Activated T-helper 17 cell treated with anti-CD3 and anti-CD28 coated beads, Interleukin-2, amount 50 U/mL, for 72 hours (primary cell): ENCODE measurements at places on chromosomes 2 and 18.

DNA sequence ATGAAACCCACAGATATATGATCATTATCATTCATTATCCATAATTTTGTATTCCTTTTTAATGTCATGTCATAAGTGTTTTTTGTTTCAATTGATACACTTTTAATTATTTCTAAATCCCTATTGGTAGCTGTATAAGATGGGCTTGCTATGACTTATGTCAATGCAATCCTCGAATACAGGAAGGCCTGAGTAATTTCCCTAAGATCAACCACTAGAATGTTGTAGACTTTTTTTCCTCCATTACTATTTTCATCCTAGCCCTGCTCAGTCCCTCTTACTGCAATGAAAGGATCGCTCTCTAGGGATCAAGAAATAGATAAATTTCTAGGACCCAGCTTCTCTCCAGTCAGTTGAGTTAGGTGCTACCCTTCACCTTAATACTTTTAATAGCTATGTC, 186.3 kb downstream of the KCNE4 start:
- H3K27me3 ChIP-seq = no peaks in the 10 kb centered on the region
- no peaks in the 10 kb centered on the region for H3K4me1 ChIP-seq
- no peaks in the 10 kb centered on the region for H3K36me3 ChIP-seq
- H3K4me3 ChIP-seq = no peak overlapping the region

GRCh38 chr2:234414596-234414995, 82.3 kb downstream of the ARL4C start:
- no peaks in the 10 kb centered on the region for H3K27me3 ChIP-seq
- no peak for ATAC-seq
- H3K4me3 ChIP-seq = no peak overlapping the region

DNA sequence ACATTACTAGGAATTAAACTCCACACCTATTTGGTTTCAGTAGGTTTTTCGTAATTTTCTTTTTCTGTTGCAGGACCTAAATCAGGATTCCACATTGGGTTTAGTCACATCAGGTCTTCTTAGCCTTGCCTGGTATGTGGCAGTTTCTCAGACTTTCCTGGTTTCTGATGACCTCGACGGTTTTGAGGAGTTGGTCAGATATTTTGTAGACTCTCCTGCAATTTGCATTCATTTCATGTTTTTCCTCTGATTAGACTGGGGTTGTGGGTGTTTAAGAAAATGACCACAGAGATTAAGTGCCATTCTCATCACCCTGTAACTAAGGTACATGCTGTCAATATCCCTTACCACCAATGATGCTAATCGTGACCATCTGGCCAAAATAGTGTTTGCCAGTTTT, 97.3 kb upstream of the ST6GAL2 start:
- peaks cover 3% of the 10 kb centered on the region for H3K27me3 ChIP-seq
- H3K36me3 ChIP-seq = no peaks in the 10 kb centered on the region
- H3K4me3 ChIP-seq = no peak overlapping the region
- H3K4me1 ChIP-seq = no peaks in the 10 kb centered on the region
- ATAC-seq = no peak

- no peak overlapping the region for H3K27ac ChIP-seq
- H3K4me1 ChIP-seq = no peaks in the 10 kb centered on the region
- no peaks in the 10 kb centered on the region for H3K36me3 ChIP-seq
These were observed 60.5 kb downstream of the NCAPH start for GRCh38 chr2:96396095-96396494.

GRCh38 chr2:35580956-35581355, 774.6 kb upstream of the CRIM1 start:
- H3K4me3 ChIP-seq = no peak overlapping the region
- no peaks in the 10 kb centered on the region for H3K4me1 ChIP-seq
- no peaks in the 10 kb centered on the region for H3K27me3 ChIP-seq

GRCh38 chr2:28586867-28587266, 91.0 kb downstream of the PLB1 start:
- no peak overlapping the region for H3K27ac ChIP-seq
- H3K27me3 ChIP-seq = no peaks in the 10 kb centered on the region
- peak; percentile 20 for ATAC-seq
- no peaks in the 10 kb centered on the region for H3K36me3 ChIP-seq
- H3K4me3 ChIP-seq = peak overlapping the region; percentile 44

DNA sequence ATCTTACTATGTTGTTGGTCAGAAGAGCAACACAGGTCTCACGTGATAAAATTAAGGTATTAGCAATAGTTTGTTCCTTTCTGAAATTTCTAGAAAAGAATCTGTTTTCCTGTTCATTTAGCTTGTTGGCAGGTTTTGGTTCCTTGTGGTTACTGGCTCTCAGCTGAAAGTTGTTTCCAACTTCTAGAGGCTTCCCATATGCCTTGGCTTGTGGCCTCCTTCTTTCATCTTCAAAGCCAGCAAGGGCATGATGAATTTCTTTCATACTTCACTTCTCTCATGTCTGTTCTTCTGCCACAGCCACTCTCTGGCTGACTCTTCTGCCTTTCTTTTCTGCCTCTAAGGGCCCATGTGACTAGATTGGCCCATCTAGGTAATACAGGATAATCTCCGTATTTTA, 193.7 kb downstream of the TRIB2 start:
- H3K4me1 ChIP-seq = no peaks in the 10 kb centered on the region
- H3K4me3 ChIP-seq = no peak overlapping the region

- H3K4me1 ChIP-seq = no peaks in the 10 kb centered on the region
- no peaks in the 10 kb centered on the region for H3K36me3 ChIP-seq
- H3K4me3 ChIP-seq = no peak overlapping the region
- no peak overlapping the region for H3K27ac ChIP-seq
- no peak for ATAC-seq
- no peaks in the 10 kb centered on the region for H3K27me3 ChIP-seq
These were observed 250.0 kb downstream of the TCF4 start for GRCh38 chr18:55337908-55338521.

GRCh38 chr2:100879296-100879695, 59.4 kb downstream of the NPAS2 start:
- H3K27me3 ChIP-seq = no peaks in the 10 kb centered on the region
- peaks cover 3% of the 10 kb centered on the region for H3K4me1 ChIP-seq
- no peak overlapping the region for H3K4me3 ChIP-seq
- ATAC-seq = no peak

DNA sequence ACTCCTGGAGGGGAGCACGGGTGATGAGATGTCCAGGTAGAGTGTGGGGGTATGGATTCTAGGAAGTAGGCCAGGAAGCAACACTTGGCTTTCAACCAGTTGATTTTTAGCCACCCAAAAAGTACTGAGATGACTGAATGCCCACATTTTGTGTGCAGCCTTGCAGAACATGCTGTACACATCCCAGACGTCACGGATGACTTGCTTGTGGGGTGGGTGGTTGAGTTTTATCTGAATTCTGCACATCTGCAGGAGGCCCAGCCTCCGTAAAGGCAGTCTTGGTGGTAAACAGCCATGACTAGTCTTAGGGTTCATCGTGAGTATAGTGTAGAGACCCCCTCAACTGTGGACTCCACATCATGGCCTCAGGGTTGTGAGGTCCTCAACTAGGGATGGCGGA, 53.3 kb upstream of the CCDC195 start:
- no peak overlapping the region for H3K4me3 ChIP-seq
- peak overlapping the region; percentile 53 for H3K27ac ChIP-seq
- H3K36me3 ChIP-seq = peaks cover 100% of the 10 kb centered on the region
- no peaks in the 10 kb centered on the region for H3K27me3 ChIP-seq
- peaks cover 6% of the 10 kb centered on the region for H3K4me1 ChIP-seq

- no peaks in the 10 kb centered on the region for H3K4me1 ChIP-seq
- H3K27ac ChIP-seq = no peak overlapping the region
- H3K4me3 ChIP-seq = no peak overlapping the region
- H3K27me3 ChIP-seq = peaks cover 19% of the 10 kb centered on the region
- no peaks in the 10 kb centered on the region for H3K36me3 ChIP-seq
- ATAC-seq = no peak
These were observed 125.6 kb downstream of the SOCS6 start for GRCh38 chr18:70414315-70414900.

GRCh38 chr2:135586148-135586547, 54.9 kb downstream of the R3HDM1 start:
- H3K36me3 ChIP-seq = no peaks in the 10 kb centered on the region
- no peaks in the 10 kb centered on the region for H3K27me3 ChIP-seq
- no peak for ATAC-seq
- peaks cover 15% of the 10 kb centered on the region for H3K4me1 ChIP-seq

DNA sequence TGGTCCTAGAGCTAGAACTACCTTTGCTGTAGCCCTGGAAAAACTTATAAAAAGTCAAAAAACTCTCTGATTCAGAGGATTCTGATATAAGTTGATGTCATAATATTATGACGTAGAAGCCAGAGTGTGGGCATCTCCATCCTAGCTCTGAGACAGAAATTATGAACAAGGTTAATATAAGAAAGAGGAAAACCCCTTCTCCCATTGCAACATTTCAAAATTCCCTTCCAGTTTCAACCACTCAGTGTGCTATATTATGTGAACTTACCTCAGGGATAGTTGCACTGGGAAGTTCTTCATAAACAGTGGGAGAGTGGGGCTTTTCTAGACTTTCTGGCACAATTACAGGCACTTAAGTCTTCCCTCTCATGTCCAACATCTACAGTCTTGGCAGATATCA, 171.6 kb downstream of the PIK3C3 start:
- no peak for ATAC-seq
- no peaks in the 10 kb centered on the region for H3K4me1 ChIP-seq
- peaks cover 4% of the 10 kb centered on the region for H3K27me3 ChIP-seq
- H3K4me3 ChIP-seq = no peak overlapping the region

DNA sequence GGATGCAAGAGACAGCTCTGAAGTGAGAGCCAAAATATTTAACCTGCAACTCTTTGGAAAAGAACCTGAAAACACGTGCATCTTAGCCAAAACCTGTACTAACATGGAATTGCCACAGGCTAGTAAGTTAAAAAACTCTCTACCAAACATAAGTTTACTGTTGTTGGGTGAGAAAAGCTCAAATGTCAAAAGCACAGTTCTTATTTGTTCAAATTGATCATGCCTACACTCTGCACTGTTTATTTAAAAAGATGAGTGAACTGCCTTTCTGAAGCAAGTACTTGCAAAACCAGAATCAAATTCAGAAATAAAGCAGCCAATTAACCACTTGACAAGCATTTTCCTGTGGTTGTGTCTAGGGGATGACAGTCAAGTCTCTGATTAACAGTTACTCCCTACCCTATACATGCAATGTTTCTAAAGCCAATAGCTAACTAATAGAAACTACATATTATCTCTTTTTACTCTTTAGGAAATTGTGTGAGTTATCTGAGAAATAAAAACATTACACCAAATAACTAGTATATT, 5.6 kb downstream of the IKZF2 start:
- H3K27me3 ChIP-seq = peaks cover 21% of the 10 kb centered on the region
- peaks cover 12% of the 10 kb centered on the region for H3K4me1 ChIP-seq
- H3K27ac ChIP-seq = no peak overlapping the region
- ATAC-seq = no peak
- peak overlapping the region; percentile 13 for H3K4me3 ChIP-seq

DNA sequence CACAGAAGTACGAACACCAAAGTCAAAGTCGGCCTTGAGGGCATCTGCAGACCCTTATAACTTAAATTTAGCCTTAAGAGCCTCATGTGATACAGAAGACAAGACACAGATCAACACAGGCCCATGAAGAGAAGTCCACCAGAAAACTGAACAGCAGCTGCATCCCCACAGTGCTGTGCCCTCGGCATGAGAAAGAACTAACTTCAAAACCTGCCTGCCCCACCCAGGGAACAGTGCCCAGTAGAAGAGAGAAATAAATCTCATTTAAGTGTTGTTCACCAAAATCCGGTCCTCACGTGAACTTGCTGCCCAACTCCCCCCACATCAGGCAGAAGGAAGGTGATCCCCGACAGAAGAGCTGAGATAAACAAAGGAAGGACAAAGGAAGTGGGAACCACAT, 73.7 kb downstream of the PXDN start:
- peaks cover 3% of the 10 kb centered on the region for H3K27me3 ChIP-seq
- no peak overlapping the region for H3K27ac ChIP-seq
- no peaks in the 10 kb centered on the region for H3K36me3 ChIP-seq
- no peak overlapping the region for H3K4me3 ChIP-seq
- no peaks in the 10 kb centered on the region for H3K4me1 ChIP-seq

DNA sequence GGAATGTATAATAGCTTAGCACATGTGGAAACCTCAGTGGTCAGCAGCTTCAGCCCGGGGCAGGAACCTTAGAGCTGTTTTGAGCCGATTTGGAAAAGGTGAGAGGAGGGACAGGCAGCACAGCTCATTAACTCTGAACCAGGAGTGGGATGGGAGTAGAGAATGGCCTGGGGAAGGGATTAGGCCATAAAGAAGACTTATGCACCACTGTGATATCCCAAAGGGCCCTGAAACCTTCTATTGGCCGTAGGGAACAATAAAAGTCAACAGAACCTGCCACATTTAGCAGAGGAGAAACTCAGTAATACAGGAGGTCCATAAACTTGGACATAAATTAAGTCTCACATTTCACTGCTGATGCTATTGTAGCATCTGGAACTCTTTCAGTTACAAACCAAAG, 124.2 kb upstream of the REV1 start:
- H3K27ac ChIP-seq = no peak overlapping the region
- no peaks in the 10 kb centered on the region for H3K36me3 ChIP-seq
- no peaks in the 10 kb centered on the region for H3K27me3 ChIP-seq
- H3K4me3 ChIP-seq = no peak overlapping the region
- H3K4me1 ChIP-seq = no peaks in the 10 kb centered on the region

DNA sequence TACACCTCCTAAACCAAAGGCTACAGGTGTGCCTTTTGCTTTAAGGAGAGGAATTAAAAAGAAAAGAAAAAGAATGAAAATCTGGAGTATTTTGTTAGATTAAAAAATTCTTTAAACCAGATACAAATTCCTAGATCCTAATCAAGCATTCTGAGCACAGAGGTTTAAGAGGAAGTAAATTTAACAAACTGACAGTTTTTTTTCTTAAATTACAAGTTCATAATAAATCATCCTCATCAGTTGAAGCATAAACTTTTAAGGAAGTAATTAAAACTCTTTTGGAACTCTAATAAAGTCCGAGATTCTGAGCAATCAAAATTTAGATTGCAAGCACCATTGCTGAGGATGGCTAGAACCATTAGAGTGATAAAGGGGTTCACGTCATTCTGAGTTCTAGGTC, 75.1 kb downstream of the POLE4 start:
- H3K27me3 ChIP-seq = no peaks in the 10 kb centered on the region
- no peak overlapping the region for H3K27ac ChIP-seq
- H3K4me3 ChIP-seq = no peak overlapping the region
- H3K36me3 ChIP-seq = no peaks in the 10 kb centered on the region
- H3K4me1 ChIP-seq = peaks cover 5% of the 10 kb centered on the region

DNA sequence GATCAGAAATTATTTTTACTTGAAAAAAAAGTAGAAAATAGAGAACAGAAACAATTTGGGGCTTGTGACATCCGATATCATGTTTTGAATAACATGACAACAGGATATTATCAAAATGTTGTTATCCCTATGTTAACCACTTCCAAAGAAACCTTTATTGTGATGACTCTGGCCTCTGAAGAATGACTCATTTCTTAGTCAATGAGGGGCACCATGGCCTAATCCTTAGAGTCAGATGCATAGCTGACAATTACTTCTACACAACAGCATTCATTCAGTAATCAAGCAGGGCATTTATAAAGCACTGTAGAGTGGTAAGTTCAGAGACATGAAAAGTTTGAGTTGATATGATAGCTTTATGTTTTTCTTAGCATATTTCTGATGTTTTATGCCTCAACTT, 703.0 kb downstream of the RNF144A start:
- H3K27ac ChIP-seq = no peak overlapping the region
- peak; percentile 70 for ATAC-seq
- no peaks in the 10 kb centered on the region for H3K36me3 ChIP-seq
- H3K27me3 ChIP-seq = no peaks in the 10 kb centered on the region

- peaks cover 35% of the 10 kb centered on the region for H3K4me1 ChIP-seq
- peak overlapping the region; percentile 91 for H3K4me3 ChIP-seq
- H3K27ac ChIP-seq = peak overlapping the region; percentile 87
- H3K27me3 ChIP-seq = no peaks in the 10 kb centered on the region
- peak; percentile 32 for ATAC-seq
These were observed 24.2 kb upstream of the CASP8 start for GRCh38 chr2:201235860-201236811.

GRCh38 chr2:132676999-132677398, 7.0 kb upstream of the LYPD1 start:
- no peak overlapping the region for H3K4me3 ChIP-seq
- H3K27me3 ChIP-seq = peaks cover 15% of the 10 kb centered on the region
- H3K36me3 ChIP-seq = no peaks in the 10 kb centered on the region
- no peaks in the 10 kb centered on the region for H3K4me1 ChIP-seq
